ENCODE measurements at places on chromosomes 12 and 14. TPM values are rescaled to one million over a fixed set of nuclear protein-coding genes. Genes with fewer than 3 reads are reported as not detected.

Gene HOXC4
- 0.88 TPM for total RNA-seq

Gene WIF1
- not detected for total RNA-seq

Gene GPR84
- 0.13 TPM for total RNA-seq

Gene DPPA3
- not detected for total RNA-seq

All from epithelial cell of alveolus of lung (primary cell).